ENCODE measurements at places on chromosomes 7 and 10. TPM values are rescaled to one million over a fixed set of nuclear protein-coding genes. Genes with fewer than 3 reads are reported as not detected.

The EFCAB10 gene
- total RNA-seq = 0.06 TPM

The TMEM270 gene
- total RNA-seq = not detected

The HOXA7 gene
- total RNA-seq = 40.4 TPM

The CALML5 gene
- not detected for total RNA-seq

The ZNF22 gene
- total RNA-seq = 39.0 TPM

The RET gene
- total RNA-seq = not detected

The BZW2 gene
- total RNA-seq = 148 TPM

The RAPGEF5 gene
- 0.03 TPM for total RNA-seq

The FUOM gene
- not detected for total RNA-seq

The PNLIP gene
- not detected for total RNA-seq

All from SJCRH30 (cell line).